ENCODE measurements at places on chromosomes 7 and 10.

- no peak for DNase-seq
Measured at GRCh38 chr7:664402-664775, 62.1 kb upstream of the DNAAF5 start.

DNA sequence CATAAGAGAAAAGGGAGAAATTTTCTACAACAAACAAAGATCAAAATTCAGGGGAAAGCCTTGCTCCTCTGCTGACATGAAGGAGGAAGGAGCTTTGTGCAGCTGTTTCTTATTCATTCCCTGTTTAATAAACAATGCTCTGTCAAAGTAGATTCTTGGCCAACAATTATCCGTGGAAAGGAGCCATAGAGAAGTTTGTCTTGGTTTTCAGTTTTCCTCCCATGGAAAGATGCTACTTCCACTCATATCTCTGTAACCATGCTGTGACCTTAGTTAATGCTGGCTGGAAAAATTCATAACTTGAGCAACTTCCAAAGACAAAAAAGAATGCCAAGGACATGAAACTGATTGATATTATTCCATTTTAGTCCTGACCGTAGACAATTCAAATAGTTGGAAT, 8.1 kb downstream of the DDC start:
- no peak for DNase-seq

DNA sequence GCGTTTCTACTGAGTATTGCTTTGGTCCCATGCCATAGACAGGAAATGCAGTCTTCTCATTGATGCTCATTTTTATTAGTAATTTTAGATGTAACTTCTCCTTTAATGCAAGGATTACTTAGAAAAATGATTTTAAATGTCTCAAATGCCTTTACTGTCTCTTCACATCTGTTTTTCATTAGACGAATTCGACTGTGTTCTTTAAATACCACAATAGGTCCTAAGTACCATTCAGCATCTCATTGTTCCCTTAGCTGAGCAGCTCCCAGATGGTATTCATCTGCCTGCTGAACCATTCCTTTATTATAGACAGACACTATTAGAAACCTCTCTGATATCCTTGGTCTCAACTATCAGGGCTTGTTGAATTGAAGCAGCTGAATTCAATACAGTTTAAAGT, 113.6 kb downstream of the LSMEM1 start:
- DNase-seq = no peak

DNA sequence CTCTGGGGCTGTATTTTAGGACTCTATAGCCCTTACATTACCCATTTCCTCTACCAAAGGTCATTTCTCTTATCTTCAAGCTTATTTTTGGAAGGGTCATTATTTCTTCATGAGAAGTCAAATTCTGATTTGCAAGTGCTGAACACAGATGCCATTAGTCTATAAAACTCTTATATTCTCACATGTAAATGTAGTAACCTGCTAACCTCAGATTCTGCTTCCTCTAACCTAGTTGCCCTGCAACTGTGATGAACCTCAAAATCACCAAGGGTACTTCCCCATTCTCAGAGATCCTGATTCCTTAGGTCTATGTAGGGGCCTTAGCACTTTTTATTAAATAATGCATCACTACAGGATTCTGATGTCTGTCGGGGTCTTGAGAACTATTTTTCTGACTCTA, 6.3 kb downstream of the FAS start:
- DNase-seq = peak; percentile 44

DNA sequence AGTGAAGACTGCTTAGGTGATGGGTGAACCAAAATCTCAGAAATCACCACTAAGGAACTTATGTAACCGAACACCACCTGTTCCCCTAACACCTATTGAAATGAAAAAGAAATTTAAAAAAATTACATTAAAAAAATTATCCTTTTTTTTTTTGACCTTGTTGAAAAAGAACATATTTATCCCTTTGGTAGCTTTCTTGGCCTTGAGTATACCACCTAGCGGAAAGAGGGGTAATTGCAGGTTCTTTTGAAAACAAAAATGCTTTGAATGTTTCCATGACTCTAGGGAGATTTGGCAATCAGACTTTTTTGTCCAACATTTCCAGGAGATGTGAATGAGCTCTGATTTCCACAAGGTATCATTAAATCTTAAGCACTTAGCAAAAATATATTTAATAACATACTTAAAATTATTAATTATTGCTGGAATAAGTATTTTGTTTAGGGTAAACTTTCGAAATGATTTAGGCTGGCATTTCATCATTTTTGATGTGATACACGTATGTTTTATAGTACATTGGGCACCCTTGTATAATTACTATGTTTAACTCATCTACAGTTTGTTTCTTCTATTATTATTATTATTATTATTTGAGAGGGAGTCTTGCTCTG, 47.0 kb upstream of the ELMO1 start:
- DNase-seq = peak; percentile 66

DNA sequence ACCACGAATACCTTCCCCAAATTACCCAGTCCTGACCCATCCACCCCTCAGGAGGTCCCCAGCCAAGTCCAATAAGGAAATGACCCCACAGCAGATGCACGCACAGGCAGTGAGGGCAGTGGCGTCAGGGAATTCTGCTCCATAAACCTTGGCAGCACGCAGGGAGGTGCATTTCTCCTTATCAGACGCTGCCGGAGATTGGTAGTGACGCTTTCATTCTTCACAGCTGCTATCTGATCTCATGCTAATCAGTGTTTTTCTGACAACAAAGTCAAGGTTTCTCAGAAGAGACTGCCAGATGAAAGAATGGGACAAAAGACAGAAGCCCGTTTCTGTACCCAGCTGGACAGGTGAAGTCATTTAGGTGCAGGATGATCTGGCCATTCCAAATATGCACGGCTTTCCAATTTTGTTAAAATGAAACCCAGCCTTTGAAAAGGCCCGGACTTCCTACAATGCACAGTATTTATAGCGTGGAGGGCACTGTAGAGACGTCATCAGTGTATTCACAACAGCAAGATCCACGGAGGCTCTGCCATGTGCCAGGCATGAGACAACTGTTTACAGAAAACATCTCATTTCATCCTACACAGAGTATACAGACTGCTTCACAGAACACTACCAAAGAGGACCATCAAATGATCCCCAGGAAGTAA, 35.3 kb downstream of the DIP2C start:
- no peak for DNase-seq

- DNase-seq = peak; percentile 38
Measured at GRCh38 chr10:43361547-43362190, 9.8 kb upstream of the FXYD4 start.

DNA sequence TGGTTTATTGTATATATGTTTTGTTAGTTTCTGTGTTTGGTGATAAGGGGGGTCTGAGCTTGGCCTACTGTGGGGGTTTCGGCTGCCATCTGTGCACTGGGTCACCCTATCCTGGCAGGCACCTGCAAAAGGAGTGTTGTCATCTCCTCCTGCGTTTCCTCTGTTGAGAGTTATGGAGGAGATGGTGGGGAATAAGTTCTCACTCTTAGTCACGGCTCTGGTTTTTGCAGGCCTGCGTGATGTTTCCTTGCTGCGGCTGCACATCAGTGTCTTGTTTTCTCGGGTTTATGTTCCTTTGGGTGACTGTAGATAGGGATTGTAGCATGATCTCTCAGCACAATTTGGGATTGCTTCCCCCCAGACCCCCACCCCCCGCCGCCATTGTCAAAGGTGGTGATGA, 36.8 kb downstream of the CCM2 start:
- peak; percentile 22 for DNase-seq

DNA sequence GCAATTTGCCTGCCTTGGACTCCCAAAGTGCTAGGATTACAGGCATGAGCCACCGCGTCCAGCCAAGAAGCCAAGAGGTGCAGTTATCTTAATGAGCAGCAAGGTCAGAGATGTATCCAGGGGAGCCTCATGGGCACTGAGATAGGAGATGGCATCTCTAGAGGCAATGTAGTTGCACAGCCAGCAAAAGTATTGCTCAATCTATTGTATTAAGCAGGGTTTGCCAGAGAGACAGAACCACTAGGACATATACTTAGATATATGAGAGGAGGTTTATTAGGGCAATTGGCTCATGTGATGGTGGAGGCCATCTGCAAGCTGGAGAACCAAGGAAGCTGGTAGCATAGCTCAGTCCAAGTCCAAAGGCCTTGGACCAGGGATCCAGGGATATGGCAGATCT, 16.3 kb upstream of the VPS26A start:
- DNase-seq = no peak

DNA sequence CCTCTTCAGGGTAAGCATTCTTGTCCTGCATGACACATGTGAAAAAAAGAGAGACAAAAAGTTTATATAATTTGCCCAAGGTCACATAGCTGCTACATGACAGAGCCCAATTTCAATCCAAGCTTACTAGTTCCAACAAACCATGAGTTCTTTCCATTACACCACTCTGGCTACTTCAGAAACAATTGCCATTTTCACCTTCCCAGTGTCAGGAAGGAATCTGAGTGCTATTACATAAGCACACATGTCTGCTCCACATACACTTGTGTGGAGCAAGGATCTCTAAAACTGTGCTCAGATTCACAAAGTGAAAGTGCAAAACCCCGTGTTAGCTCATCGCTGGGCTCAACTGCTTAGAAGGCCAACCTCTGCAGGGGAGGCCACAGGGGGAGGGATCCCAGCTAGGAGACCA, 356.2 kb upstream of the NFE2L3 start:
- DNase-seq = no peak

DNA sequence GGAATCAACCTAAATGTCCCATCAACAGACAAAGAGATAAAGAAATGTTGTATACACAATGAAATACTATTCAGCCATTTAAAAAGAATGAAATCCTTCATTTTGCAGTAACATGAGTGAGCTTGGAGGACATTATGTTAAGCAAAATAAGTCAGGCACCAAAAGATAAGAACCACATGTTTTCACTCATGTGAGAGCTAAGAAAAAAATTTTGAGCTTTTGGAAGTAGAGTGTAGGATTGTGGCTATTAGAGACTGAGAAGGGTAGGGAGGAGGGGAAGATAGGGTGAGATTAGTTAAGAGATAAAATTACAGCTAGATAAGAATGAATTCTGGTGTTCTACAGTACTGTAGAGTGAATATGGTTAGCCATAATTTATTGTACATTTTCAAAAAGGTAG, 8.3 kb upstream of the YAE1 start:
- DNase-seq = no peak

DNA sequence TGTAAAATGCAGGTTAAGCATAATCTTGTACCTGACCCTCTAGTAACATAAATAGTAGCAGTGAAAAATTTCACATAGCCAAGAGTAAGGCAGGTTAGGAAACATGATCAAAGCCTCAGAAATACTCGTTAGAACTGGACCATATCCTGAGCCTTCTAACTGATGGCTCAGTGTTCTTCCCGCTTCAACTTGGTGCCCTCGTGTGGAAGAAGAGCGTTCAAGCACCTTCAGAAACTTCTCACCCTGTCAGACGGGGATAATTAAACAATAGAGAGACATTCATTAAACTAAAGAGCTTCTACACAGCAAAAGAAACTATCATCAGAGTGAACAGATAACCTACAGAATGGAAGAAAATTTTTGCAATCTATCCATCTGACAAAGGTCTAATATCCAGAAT, 124.5 kb downstream of the MYOF start:
- peak; percentile 16 for DNase-seq

GRCh38 chr7:90821961-90822620, 226.0 kb downstream of the CDK14 start:
- DNase-seq = no peak

DNA sequence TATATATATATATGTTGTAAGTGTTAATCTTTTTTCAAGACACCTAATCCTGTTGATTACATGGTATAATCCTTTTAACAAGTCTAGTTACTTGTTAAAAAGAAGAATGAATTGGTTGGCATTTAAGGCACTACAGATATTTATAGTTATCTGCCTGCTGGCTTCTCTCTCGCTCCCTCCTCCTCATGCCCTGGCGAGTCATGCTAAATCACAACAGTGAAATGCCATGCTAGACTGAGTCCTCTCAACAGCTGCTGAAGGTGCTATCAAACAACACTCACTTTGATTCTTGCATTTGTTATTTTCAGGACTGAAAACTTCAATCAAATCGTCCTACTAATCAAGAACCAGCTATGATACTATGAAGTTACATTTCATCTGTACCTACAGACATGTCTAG, 15.4 kb downstream of the NRAP start:
- no peak for DNase-seq

- peak; percentile 95 for DNase-seq
Measured at GRCh38 chr10:43408710-43409384, at the start of gene HNRNPF. Gene HNRNPF (minus strand): TSS chr10:43409186. CDS start chr10:43387884, 21,302 bp downstream.

DNA sequence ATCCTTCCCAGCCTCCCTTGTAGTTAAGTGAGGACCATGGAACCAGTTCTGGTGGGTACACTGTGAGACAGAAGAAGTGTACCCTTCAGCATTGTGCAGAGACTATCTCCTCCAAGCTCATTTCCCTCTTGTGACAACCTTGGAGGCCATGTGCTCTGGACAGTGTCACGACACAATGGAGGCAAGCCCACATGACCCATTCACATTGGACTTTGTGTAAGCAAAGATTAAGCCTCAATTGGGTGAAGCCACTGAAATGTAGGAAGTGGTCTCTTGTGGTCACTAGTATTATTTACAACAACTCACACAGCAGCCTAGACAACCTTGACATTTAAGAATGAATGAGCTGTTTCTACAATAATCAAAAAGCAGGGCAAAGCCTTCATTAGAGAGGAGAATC, 124.2 kb downstream of the INHBA start:
- DNase-seq = no peak

GRCh38 chr7:1043552-1044188, 676 bp upstream of the GPR146 start:
- no peak for DNase-seq

DNA sequence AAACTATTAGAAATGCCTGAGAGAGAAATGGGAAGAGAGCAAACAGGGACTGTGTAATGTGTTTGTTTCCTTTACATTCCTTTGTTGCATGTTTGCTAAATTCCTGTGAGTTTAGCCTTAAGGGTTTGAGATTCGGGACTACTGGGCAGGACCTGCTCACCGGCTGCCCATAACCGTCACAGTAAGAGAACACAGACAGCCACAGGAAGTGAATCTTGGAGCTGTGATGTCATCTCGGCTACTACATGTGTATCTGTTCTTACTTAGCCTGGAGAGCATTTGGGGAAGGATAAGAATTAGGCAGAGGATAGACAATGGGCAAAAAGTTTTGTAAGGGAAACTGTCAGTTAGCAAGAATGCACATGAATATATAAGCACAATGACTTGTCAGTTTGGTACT, 485.1 kb upstream of the KLF6 start:
- no peak for DNase-seq

DNA sequence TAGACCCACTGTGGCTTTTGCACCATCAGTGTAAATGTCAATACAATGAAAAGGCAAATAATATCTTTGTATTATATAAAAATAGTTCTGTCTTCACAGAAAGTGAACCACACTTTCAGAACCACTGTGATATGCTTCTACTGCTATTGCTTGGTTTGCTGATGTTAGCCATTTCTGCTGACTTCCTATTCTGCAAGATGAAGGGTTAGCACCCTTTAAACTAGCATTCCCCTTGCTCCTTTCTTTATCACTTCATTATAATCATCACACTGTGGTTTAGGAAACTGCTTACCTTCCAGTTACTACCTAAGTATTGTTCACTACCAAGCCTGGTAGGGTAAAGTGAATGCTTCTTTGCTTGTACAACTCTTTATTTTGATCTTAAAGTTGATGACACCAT, 29.2 kb downstream of the MYPN start:
- DNase-seq = no peak
